ENCODE measurements at places on chromosomes 2 and 18.

- no peak for DNase-seq
Observed at GRCh38 chr2:149738767-149739166, 151.2 kb upstream of the MMADHC start.

DNA sequence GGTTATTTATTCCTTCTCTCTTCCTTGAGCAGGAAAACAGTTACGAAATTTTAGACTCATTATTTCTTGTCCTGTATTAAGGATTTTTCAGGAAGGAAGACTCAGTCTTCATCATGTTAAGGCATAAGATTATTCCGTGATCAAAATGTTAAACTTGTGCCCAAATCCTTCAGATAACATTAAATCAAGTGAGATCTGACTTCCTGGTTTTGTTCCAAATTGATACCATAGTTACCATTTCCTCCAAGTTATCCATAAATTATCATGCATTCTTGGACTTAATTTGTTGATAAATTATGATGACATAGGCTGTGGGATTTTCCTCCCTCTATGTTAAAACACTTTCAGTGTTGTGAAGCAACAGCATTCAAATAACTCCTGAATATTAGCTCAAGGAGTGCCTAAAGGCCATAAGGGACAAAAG lies 31.9 kb downstream of the EFEMP1 start:
- no peak for DNase-seq

DNA sequence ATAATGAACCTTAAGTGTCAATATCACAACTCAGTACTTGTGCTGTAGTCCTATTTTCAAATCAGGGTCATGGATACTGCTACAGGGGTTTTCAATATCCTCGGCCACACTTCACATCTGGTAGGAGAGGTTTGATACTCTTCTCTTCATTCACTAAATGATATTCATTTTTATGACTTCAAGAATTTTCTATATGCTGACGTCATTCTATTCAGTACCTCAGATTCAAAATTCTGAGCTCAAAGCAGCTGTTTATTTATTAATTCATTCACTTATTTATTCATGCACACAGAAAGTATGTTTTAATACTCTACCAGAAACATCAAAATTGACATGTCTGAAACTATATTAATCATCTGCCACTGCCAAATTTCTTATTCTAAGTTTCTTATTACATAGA lies 866.9 kb upstream of the LRRTM1 start:
- DNase-seq = no peak

GRCh38 chr2:185785156-185785555 lies 46.6 kb downstream of the FSIP2 start:
- DNase-seq = no peak

- no peak for DNase-seq
Observed at GRCh38 chr18:67476585-67476984, 39.9 kb downstream of the DSEL start.

DNA sequence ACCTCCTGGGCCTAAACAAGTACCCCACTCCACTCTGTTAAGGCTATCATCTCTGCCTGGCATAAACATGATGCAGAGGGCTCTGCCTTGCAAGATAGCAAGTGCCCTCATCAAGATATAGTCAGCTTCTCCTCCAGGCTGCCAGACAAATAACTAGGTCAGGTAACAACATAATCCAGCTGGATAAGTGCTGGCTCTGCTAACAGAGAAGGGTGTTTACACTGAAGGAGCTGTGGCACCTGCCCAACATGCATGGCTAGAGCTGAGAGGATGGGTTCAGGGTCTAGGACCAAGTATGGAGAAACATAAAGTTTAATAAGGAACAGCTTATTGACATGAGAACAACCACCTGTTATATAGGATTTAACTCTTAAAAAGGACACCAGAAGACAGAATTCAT lies 42.8 kb downstream of the DLGAP1 start:
- DNase-seq = no peak

GRCh38 chr2:55364189-55365055 lies 55.2 kb downstream of the CCDC88A start:
- DNase-seq = no peak

DNA sequence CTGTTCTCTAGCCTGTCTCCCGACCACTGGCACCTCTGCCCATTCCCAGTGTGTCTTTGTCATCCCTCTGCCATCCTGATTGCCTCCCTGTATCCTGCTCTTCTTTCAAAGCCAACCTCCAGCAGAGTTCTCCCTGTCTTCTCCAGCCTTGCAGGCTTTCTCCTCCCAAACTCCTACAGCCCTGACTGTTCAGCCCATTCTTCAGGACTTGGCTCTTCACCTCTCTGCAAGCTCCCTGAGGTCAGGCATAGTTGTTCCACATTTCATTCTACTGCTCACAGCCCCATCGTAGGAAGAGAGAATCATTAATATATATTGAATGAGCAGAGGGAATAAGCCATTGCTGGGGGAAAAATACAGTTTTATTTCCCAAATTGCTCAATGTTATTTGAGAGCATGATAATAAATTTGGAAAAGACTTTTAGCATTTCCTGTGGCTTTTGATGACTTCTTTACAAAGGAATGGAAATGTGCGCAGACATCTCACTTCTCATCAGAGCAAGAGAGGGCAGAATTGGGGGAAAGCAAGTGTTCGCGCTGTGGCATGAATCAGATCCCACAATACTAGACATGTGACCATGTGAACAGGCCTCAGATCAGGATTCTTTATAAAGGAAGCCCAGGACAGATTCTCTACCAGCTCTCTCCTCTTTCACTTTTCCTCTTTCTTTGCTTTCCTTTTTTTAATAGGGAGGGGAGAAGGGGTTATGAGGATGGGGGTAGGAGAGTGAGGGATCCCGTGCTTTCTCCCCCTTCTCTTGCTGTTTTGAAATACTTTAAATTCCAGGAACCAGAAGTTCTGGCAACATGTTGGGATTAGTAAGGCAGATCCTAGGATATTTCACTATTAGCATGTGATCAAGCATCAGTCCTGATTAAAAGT lies 37.4 kb downstream of the EPAS1 start:
- no peak for DNase-seq

Measured in NCI-H1417 treated with DMSO at 0.1 percent for 48 hours (cell line).